BJ (cell line): ENCODE measurements at places on chromosomes 1 and 21.

GRCh38 chr1:202631076-202631923 lies 79.0 kb downstream of the SYT2 start:
- no peak for DNase-seq

GRCh38 chr1:70038025-70038424 lies 167.4 kb downstream of the LRRC40 start:
- DNase-seq, result no peak

- peak; percentile 86 for DNase-seq
Observed at GRCh38 chr1:52365746-52366516, at the start of gene CC2D1B. TSS of gene CC2D1B (minus strand) at chr1:52366205. CDS start at chr1:52364620, 1,585 bp downstream.

- no peak for DNase-seq
Observed at GRCh38 chr1:36990928-36991327, 43.4 kb downstream of the GRIK3 start.

GRCh38 chr1:97014426-97014825 lies 292.8 kb downstream of the PTBP2 start:
- DNase-seq, result no peak

DNA sequence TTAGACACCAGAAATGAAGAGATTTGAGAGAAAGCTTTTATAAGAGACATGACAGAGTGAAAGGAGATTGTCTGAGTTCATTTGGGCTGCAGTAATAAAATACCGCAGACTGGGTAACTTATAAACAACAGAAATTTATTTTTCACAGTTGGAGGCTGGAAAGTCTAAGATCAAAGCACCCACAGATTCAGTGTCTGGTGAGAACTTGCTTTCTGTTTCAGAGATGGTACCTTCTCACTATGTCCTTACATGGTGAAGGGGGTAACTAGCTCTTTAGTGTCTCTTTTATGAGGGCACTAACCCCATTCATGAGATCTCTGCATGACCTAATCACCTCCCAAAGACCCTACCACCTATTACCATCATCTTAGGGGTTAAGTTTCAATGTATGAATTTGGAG lies 30.9 kb upstream of the FCRL4 start:
- no peak for DNase-seq

GRCh38 chr1:53408013-53408754 lies 51.0 kb upstream of the DMRTB1 start:
- DNase-seq, result no peak

GRCh38 chr1:19504796-19505692 lies 19.7 kb upstream of the CAPZB start:
- DNase-seq, result no peak

DNA sequence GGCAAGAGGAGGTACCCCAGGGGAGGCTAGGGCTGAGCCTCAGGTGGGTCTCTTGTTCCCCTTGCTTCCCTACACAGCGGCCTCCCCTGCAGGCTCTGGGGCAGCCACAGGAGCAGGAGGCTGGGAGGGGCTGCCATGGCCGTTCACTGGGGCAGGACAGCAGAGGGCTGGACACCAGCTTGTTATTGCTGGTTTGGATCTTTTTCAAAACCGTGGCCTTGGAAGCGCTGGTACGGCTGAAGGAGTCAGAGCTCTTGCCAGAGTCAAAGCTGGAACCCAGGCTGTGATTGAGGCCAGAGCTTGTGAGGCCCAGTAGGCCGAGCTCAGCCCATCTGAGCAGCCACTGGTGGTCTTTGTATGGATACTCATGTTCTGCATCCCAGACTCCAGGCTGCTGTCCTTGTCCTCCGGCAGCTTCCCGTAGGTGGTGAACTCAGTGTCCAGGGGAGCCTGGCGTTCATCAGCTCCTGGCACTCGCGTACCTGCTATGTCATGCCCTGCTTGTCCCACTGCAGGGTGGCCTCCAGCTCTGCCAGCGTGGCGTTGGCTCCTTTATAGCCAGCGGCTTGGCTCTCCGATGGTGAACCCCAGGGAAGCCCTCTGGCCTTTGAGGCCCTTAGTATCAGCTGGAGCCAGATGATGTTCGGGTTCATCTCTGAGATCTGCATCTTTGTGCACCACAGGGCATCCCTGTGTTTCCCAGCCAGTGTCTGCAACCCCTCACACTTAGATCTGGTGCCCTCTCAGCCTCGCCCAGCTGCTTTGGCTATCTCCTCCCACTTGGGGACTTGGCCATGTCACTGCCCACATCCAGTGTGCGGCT lies 40.3 kb upstream of the THEM4 start:
- DNase-seq, result no peak

DNA sequence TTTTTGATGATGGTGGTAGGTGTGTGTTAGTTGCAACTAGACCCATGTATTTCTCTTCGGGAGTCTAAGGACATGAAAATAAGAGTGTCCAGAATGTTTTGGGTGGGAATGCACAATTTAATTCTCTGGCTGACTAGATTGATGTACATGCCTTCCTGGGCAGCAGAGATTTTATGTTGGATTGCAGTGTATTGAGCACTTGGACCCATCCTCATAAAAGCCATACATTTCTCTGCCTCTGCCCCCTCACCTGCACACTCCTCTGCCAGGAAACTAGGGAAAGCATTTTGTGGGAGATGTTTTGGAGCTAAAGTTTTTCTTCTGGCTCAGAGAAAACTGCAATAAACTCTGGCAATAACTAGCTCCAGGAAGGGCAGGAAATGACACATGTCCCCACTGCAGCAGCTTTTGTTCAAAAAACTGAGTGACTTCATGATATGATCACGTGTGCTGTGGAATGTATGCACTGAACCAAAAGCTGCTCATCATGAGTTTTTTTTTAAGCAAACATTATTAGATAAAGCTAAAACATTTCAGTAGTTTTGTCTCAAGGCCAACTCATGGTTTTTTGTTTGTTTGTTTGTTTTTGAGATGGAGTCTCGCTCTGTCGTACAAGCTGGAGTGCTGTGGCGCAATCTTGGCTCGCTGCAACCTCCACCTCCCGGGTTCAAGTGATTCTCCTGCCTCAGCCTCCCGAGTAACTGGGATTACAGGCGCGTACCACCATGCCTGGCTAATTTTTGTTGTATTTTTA lies 17.6 kb downstream of the RIT1 start:
- DNase-seq, result peak; percentile 71

GRCh38 chr1:233111731-233112130 lies 161.3 kb downstream of the NTPCR start:
- DNase-seq, result no peak

DNA sequence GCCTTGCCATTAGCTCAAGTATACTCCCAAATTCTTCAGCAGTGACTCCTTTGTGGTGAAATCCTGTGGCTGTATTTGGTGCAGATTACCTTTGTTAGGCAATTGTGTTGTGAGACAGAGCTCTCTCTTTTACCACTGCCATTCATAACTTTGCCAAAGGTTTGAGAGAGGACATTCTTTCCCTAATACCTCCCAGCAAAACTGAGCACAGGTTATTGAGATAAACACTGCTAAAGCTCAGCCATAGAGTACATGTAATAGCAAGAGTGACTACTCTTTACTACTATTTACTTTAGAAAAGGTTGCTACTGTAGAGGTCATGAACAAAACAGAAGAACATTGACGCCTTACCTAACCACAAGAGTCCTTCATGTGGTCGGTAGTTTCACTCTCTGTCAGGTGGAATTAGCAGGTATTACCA lies 514.0 kb upstream of the ADAMTS5 start:
- DNase-seq, result no peak
